Non-pigmented ciliary epithelial cell (primary cell): ENCODE measurements at places on chromosomes 6 and 20.

- DNase-seq = no peak
Measured at GRCh38 chr6:160792708-160793107, 90.7 kb downstream of the PLG start.

DNA sequence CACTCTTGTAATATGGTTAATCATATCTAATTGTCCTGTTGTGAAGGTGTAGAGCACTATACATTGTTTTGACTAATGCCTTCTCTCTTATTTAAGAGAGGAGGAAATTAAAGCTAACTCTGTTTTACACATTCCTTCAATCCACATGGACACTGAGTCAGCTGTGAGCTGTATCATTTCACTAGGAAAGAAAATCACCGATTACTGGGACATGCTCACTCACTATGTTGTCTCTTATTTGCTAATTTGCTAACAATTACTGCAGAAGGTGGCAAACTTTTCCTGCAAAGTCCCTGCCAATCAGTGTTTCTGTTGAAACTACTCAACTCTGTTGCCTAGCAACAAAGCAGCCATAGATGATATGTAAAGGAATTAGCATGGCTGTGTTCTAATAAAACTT is 98.2 kb downstream of the BCAS1 start:
- DNase-seq = no peak

DNA sequence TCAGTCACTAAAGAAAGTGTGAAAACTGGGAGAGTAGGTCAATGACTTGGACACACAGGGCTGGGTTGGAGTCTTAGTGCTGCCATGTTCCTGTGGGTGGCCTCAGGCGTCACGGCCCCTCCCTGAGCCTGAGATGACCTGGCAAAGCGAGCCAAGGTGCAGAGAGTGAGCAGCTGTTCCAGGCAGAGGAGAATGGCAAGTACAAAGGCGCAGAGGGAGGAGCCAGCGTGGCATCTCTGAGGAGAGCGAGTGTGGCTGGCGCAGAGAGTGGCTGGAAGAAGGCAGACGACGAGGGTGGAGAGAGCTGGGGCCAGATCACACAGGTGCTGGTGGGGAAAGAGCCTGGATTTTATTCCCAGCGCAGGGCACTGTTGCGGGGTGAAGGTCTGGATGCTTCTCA is 20.6 kb upstream of the CHMP4B start:
- no peak for DNase-seq

GRCh38 chr20:48541581-48542071 is 286.2 kb downstream of the PREX1 start:
- no peak for DNase-seq

DNA sequence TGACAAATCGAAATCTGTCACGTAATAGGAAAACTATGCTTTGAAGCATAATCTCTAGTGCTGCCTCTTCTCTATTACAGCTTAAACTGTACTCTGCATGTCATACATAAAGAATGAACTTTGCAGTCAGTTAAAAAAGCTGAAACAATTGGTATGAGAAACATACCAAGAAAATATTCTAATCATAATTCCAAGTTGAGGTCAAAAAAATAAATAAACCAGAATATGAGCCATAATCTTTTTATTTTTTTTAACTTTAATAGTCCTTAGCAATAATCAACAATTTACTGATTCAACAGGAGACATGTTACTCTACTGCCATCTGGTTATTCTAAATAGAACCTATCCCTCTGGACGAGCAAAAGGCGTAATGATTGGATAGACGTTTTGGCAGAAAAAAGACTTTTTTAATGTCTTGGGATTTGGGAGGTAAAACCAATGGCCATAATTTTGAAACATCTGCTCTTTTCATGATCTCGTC is 224.4 kb upstream of the FLRT3 start:
- DNase-seq = no peak

DNA sequence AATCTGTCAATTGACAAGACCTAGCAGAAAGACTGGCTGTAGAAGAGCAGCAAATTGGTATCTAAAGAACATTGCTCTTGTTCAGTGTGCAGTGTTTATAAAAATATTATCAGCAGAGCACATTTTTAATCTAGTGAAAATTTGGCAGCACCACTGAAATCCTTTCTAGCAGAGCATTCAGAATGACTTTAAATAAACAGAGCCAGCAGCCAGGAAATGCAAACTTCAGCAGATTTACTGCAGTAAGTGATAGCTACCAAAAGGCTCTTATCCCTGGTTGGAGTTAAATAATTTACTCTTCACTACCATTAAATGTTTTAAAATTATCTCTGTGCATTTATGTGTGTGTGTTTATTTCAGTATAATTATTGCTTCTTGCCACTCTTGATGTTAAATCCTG is 590.9 kb upstream of the CITED2 start:
- DNase-seq = no peak

- DNase-seq = no peak
Measured at GRCh38 chr20:23159256-23159946, 73.3 kb upstream of the CD93 start.

- DNase-seq = no peak
Measured at GRCh38 chr6:2104524-2104880, 140.9 kb downstream of the GMDS start.

GRCh38 chr6:153503810-153504209 is 372.7 kb upstream of the RGS17 start:
- no peak for DNase-seq

DNA sequence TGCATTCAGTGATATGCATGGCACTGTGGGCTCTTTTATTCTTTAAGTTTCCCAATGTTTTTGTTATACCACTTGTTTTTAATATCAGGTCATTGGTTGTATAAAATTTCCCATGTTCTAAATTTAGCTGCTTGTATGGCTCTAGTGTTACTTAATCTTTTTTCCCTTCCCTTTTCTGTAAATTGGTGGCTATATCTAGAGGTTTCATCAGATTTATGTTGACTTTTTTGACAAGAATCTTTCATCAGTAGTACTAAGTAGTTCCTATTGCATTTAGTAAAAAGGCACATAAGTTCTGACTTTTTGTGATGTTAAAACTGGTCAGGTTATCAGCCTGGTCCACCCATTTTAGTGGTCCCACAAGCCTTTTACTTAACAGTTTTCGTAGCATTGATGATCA is 51.1 kb downstream of the MMS22L start:
- DNase-seq = no peak

DNA sequence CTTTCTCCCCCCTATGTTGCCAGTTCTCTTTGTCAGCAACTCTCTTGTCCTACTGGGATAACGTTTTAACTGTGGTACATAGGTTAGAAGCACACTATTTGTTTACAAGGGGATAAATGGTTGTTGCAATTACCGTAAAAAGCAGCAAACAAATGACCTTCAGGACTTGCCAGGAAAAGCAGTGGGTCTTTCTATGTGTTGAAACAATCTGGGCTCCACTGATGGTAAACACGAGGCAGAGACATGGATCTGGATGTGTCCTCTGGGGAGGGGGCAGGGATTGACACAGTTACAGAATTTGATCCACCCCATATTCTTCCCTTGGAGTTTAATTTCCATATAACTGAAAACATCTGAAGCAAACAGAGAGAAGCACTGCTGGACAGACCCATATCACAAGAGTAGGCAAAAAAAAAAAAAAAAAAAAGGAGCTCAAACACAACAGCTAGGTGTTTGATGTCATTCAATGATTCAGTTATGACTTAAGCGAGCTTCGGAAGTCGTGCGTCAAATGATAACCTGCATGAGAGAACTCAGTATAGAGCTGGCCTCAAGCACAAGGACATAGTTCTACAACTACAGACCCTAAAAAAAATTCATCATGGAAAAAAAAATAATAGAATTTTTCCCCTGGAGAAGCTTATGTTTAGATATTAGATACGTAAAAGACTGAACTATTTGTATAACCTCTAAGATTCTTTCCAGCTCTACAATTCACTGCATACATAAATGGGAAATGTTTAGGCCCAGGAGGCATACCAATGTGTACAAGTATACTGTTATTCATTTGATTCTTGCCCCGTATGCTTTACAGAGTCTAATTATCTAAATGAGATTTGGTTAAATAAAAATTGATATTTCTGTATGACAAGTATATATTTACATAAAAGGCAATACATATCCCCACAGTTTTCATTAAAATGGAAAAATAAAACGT is 127.7 kb downstream of the ALDH8A1 start:
- no peak for DNase-seq

DNA sequence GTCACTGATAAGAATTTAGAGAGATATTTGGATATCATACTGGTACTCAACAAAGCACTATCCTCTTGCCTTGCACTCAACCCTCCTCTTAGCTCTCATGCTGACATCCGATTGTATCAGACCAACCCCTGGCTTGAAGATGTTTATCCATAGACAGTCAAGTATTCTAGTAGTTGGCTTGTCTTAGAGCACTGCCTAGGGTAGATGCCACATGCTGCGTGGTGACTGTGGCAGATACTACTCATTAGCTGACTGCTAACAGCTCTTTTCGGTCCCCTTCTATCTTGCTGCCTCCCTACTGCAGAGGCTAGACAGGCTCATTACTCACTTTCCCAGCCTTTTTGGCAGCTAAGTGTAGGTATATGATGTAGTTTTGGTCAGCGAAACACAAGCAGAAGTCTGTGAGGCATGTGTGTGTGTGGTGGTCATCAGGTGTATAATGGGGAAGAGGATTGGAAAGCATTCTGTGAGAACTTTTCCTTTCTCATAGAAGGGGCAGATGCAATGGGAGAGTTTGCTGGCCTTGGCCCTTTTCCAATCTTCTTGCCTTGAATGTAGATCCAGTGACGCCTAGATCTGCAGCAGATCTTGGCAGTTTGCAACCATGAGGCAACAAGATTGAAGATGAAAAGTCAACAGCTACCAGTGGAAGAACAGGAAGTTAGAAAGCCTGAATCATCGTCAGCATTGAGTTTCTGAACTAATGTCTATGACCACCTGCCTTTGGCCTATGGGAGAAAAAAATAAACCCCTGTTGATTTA is 4.4 kb upstream of the IFNGR1 start:
- no peak for DNase-seq

- no peak for DNase-seq
Measured at GRCh38 chr6:79064635-79065034, 13.4 kb downstream of the PHIP start.

DNA sequence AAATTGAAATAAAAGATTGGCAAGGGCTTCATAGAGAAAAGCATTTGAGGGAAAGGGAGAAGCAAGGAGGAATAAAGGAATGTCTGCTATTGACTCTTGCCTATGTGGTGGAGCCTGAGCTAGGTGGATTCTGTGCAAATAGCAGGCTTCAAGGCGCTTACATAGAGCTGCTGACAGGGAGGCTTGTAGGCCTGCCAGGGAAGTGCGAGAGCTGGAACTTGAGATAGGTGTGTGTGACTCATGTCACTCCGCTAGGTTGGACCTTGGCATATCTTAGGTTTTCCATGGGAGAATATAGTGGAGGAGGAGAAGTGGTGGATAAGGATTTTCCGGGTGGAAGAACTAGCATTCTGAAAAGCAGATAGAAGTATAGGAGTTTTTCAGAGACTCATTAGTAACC is 14.0 kb downstream of the SNRNP48 start:
- no peak for DNase-seq

DNA sequence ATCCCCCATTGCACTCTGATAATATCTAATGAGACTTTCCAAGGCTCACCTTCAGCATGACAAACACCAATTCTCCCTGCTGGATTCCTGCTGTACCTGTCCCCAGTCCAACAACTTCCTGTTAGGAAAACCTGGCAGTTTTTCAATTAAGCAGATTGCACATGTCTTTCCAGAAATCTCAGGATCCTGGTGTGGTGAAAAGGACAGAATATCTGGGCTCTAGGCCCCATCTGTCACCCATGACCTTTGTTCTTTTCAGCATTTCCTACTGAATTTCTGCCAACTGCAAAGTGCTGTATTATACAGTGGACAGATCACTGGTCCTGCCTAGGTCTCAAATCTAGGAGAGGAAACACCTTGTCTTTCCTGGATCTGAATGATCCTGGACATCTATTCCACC is 27.7 kb upstream of the DTNBP1 start:
- no peak for DNase-seq

DNA sequence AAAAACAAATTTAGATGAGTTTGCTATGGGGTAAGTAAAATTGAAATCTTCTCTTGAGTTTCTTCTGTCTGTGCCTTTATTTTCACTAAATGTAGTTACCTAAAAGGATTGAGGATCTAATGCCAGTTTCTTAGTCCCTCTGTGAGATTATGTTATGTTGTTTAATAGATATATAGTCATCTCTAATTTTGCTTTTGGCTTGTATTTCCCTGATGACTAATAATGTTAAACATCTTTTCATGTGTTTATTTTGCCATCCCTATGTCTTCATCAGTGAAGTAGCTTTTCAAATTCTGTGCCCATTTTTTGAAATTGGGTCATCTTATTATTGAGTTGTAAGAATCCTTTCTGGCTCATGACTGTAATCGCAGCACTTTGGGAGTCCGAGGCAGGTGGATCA is 13.7 kb downstream of the QRSL1 start:
- no peak for DNase-seq

DNA sequence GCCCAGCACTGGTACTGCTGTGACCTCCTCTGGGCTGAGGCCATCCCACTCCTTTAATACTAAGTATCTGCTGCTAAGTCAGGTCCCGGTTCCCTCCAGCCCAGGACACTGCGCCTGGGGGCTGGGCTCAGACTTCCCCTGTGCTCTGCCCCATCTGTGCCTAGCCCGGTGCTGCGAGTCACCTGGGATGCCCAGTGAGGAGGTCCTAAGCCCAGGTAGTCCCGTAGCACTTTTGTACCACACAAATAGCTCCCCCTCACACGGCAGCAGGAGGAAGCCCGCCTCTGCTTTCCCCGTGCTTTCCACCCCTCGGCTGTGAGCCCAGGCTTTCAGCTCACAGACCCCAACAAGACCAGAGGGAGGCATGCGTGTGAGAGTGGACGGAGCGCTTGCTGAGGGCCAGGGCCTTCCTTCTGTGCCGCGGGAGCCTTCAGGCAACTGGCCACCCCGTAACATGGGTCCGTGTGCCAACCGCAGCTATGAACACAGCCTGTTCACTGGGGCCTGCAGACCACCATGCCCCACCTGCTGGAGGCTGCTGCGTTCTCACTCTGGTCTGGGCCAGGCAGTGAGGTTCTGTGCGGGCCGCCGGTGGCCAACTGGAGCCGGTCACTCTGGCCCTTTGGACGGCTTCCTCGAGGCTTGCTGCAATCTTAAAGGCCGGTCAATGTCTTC is 79.9 kb upstream of the MPC1 start:
- no peak for DNase-seq

DNA sequence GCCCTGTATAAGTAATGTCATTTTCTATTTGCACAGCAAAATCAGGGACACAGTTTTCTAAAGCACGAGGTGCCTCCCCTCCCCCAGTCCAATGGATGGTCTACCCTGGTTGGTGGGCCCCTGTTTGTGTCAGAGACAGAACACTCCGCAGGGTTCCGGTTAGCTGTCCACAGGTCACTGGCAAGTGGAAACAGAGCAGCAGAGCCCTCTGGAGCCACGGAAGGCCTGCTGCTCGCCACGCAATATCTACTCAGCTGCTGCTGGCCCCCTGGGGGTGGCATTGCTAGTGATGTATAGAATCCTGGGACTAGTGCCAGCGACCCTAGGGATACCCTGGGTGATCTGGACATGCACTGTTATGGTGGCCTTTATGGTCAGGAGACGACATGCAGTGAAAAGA is 50.4 kb downstream of the RIN2 start:
- no peak for DNase-seq

- no peak for DNase-seq
Measured at GRCh38 chr6:506508-506907, 115.0 kb downstream of the IRF4 start.

- DNase-seq = no peak
Measured at GRCh38 chr6:150280703-150281102, 88.1 kb upstream of the IYD start.
